Left ventricle myocardium inferior (tissue), 1 donor: ENCODE measurements at places on chromosomes 5 and 9.

DNA sequence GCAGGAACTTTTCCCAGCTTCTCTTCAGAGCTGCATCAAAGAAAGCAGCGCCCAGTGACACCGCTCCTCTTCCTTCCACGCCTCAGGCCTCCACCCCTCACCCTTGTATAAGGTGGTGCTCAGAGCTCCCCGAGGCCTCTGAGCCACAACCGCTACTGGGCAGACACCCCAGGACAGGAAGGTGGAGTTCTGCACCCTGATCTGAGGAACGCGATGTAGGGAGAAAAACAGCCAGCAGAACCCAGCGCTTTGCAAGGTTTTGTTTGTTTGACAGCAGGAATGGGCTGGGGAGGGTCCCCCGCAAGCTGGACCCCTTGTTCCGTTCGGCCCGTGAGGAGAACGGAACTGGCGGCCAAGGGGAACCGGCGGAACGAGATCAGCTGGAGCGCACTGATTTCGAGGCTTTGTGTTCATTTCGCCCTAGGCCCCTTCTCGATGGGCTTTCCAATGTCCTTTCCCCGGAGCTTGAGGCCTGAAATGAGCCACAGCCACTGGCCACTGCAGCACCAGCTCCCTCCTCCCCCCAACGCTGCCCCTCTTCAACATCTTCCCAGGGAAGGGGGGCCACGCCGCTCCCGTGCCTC, 4.1 kb downstream of the EDF1 start:
- DNase-seq = no peak

GRCh38 chr5:124867137-124867704, 120.8 kb upstream of the ZNF608 start:
- DNase-seq = no peak

DNA sequence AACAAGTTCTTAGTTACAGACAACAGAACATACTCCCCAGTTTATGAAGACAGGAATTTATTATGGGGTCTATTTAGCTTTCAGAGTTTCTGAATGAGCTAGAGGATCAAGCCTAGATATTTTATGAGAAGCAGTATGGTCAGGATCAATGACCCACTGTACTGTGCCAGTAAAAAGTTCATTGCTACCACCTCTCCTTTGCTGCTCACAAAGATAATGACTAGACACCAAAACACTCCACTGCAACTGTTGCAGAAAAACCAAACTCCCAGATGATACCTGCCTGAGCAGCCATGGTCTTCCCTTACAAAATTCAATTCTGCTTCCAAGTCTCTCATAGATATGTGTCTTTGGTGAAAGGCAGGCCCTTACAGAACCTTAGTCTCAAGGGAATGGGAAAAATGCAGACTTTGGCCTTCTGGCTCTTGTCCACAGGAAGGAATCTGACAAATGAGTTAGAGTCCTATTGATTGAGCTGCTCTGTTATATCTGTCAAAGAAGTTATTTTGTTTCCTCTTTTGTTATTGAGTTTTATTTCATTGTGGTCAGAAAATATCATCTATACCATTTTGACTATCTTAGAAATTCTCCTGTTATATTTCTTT, 74.7 kb upstream of the RASGRF2 start:
- DNase-seq = no peak

- DNase-seq = no peak
Measured at GRCh38 chr5:95791751-95792150, 30.8 kb downstream of the GLRX start.

- DNase-seq = no peak
Measured at GRCh38 chr9:78746010-78746409, 449.1 kb downstream of the PSAT1 start.

DNA sequence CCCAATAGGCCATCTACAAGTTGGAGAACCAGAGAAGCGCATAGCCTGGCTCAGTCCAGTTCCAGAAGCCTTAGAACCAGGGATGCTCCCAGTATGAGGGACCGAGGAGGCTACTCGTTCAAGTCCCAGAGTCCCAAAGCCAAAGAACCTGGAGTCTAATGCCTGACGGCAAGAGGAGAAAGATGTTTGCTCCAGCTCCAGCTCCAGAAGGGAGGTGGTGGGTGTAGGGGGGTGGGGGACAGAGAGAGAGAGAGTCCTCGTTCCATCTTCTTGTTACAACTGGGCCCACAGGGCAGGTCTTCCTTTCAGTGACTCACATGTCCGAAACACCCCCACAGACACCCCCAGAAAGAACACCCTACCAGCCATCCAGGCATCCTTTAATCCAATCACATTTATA, 63.9 kb downstream of the SEC61B start:
- DNase-seq = no peak

DNA sequence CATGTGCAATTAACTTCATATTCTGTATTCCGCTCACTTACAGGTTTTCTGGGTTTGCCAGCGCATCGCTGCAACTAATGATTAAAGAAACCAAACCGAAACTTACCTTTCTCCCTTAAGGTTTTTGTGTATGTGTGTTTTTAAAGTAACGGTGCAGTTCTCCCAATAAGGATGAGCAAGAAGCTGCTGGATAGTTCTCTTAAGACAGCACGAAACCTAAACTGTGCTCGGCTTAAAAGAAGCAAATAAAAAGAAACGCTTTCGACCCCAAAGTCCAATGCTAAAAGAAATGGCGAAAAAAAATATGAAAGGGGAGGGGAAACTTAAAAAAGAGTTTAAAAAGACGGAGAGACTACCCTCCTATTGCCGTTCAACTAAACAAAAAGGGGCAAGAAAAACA, 340 bp downstream of the ELAVL2 start:
- no peak for DNase-seq

GRCh38 chr5:58851571-58851970, 268.7 kb downstream of the RAB3C start:
- DNase-seq = no peak

GRCh38 chr5:124742983-124743601, 3.3 kb downstream of the ZNF608 start:
- no peak for DNase-seq

GRCh38 chr5:181223058-181223728, at the start of gene TRIM41:
Gene TRIM41, plus strand, starts transcription at chr5:181223281. Its CDS starts 719 bp downstream, at chr5:181224000.
- peak; percentile 99 for DNase-seq

DNA sequence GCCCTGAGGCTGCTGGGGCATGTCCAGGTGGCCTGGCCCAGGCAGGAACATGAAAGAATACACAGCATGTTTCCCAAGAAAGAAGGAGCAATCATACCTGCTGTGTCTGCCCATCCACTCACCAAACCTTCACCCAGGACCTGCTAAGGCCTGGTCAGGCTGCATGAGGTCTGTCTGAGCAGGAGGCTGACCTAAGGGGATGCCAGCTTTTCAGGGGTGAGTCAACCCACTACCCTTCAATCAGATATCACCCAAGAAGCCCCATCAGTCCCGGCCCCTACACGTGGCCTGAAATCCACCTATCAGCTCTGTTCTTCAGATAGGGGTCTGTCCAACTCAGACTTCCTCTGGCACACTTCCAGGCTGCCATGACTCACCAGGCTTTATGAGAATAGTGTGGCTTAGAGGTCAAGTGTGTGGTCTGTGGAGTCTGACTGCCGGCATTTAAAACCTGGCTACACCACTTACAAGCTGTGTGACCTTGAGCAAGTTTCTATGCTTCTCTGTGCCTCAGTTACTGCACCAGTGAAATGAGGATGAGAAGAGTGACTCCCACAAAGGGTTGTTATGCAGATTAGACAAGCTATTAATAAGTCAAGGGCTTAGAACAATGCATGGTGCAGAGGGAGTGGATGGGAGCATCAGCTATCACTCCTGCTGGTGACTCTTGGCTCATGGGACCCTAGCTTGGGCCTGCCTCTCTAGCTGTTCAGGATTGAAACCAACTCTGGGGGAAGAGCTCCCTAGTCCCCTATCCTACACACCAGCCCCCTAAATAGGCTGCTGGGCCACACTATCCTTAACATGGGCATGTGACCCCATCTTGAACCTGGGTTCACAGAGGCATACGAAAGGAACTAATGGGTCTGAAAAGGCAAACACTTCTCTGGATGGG, 130.3 kb downstream of the PAX5 start:
- DNase-seq = no peak

- no peak for DNase-seq
Measured at GRCh38 chr9:21974722-21975409, 19.3 kb downstream of the CDKN2A start.

DNA sequence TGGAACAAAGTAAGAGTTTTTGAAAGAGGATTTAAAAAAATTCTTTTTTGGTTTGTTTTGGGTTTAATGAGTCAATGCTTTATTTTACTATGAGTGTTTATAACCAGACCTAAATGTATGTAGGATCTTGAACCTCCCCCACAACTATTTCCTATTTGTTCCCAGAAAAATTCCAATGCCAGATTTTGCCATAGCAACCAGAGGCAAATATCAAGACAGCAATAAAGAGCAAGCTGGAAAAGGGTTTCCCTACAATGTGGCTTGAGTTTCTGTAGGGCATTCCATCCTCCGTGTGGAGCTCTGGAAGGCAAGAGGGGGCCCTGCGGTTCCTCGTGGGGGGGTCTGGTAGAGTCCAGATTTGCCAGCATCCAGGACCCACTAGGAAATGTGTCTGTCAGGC, 27.8 kb upstream of the GDNF start:
- no peak for DNase-seq

- no peak for DNase-seq
Measured at GRCh38 chr9:114779352-114779845, 26.4 kb downstream of the TNFSF15 start.

- no peak for DNase-seq
Measured at GRCh38 chr5:75200776-75201175, 35.9 kb downstream of the ANKRD31 start.

DNA sequence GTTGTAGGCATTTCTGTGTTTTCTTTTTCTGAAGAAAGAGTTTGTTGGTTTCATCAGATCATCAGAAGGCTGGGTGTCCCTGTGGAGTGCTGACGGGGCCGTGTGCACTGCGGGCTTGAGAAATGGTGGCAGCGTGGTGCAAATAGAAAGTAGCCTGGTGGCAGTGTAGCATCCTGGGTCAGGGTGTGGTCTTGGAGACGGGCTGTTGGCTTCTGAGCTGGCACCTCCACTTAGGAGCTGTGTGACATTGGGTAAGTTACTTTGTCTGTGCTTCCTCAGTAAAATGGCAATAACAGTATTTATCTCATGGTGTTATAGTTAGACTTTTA, 10.0 kb upstream of the NDST1 start:
- no peak for DNase-seq

DNA sequence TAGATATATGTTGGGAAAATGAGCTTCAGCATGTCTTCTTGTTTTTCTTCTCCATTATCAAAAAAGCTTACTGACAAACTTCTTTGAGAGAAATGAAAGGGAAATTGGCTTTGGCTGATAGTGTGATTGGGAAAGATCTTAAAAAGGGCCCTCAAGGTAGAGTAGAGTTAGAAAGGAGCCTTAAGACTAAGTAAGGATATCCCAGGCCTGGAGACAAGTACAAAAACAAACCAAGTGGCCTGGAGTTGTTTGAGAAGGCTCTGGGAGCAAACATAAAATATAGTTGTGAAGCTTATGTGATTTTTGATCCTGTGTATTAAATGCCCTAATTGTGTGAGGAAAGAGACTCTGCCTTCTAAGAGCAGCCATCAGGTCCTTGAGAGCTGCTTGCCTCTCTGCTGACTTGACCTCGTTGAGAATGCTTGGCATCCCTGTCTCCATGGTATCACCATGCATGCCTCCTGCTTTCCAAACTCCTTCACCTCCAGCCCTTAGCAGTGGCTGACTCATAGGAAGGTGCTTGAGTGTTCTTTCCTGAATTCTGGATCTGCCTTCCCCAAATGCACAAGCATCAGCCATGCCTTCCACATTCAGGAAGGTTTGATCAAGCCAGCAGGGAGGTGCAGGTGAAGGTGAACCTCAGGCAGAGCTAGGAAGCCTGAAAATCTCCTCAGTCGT, 78.9 kb downstream of the SMARCA2 start:
- DNase-seq = no peak

GRCh38 chr9:15529566-15530324, 19.0 kb upstream of the PSIP1 start:
- no peak for DNase-seq

DNA sequence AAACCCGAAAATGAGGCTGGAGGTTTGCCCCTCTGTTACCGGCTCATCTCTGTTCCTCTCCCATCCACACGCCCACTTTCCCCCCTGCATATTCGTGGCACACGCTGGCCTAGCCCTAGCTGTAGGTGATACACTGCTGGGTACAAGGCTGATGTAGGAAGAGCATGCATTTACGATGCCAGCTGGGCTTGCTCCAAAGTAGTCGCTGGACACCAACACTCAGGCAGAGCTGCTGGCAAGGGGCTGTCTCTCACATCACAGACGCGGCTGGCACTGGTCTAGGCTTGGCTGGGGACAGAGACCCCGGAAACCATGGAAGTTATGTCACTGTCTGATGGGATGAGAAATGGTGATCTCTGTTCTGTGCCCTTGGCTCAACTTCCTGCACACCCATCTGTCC, 9.8 kb upstream of the PHYKPL start:
- DNase-seq = peak; percentile 58
